ENCODE measurements at places on chromosomes 13 and 19. TPM values are rescaled to one million over a fixed set of nuclear protein-coding genes. Genes with fewer than 3 reads are reported as not detected.

Gene FXYD3
- 1.5 TPM for total RNA-seq

Gene KIR3DL2
- total RNA-seq: not detected

Gene C1QTNF9
- 0.70 TPM for total RNA-seq

Gene PRSS57
- not detected for total RNA-seq
